ENCODE measurements at places on chromosomes 4 and X. TPM values are rescaled to one million over a fixed set of nuclear protein-coding genes. Genes with fewer than 3 reads are reported as not detected.

MAGEA9B gene
- total RNA-seq: not detected

TMEM192 gene
- 11.0 TPM for total RNA-seq

SATL1 gene
- total RNA-seq: not detected

PSAPL1 gene
- 0.33 TPM for total RNA-seq

MAGEA1 gene
- total RNA-seq: 0.05 TPM

LRCH2 gene
- total RNA-seq: 0.02 TPM

MAGEA6 gene
- 13.6 TPM for total RNA-seq

LAMP2 gene
- total RNA-seq: 94.2 TPM

BEND2 gene
- not detected for total RNA-seq

HDX gene
- 2.2 TPM for total RNA-seq

SPANXN4 gene
- total RNA-seq: not detected

TMPRSS11F gene
- not detected for total RNA-seq

G6PD gene
- 1,336 TPM for total RNA-seq

VSIG4 gene
- not detected for total RNA-seq

S100P gene
- total RNA-seq: 144 TPM

CRLF2 gene
- total RNA-seq: 0.82 TPM

FAT1 gene
- 217 TPM for total RNA-seq

MAGEA4 gene
- not detected for total RNA-seq

GPR34 gene
- total RNA-seq: 0.09 TPM

MAMLD1 gene
- total RNA-seq: 6.3 TPM

MAGEA2B gene
- not detected for total RNA-seq

H2BW2 gene
- not detected for total RNA-seq

FRMPD4 gene
- 0.12 TPM for total RNA-seq

NPY5R gene
- not detected for total RNA-seq

UCP1 gene
- total RNA-seq: not detected

CITED1 gene
- 1.6 TPM for total RNA-seq

ADGRG2 gene
- total RNA-seq: 9.3 TPM

GLUD2 gene
- total RNA-seq: 2.5 TPM

PARM1 gene
- total RNA-seq: 0.55 TPM

DNAAF6 gene
- not detected for total RNA-seq

CTAG1A gene
- total RNA-seq: not detected

SUPT20HL1 gene
- not detected for total RNA-seq

SPANXA2 gene
- 0.20 TPM for total RNA-seq

SMIM10L2A gene
- total RNA-seq: 0.15 TPM

SSX3 gene
- total RNA-seq: not detected

TIGD4 gene
- total RNA-seq: 0.33 TPM

MAML3 gene
- 11.6 TPM for total RNA-seq

CPZ gene
- 0.15 TPM for total RNA-seq

ASB11 gene
- total RNA-seq: not detected

RAB9B gene
- not detected for total RNA-seq

NWD2 gene
- 0.01 TPM for total RNA-seq

MAGEC2 gene
- total RNA-seq: not detected

CFI gene
- 0.37 TPM for total RNA-seq

RGN gene
- not detected for total RNA-seq

TMEM271 gene
- not detected for total RNA-seq

MMRN1 gene
- total RNA-seq: not detected

SMIM31 gene
- not detected for total RNA-seq

Data from A549 treated with Hydrocortisone at 1 μM for 4 hours (cell line).